ENCODE measurements at places on chromosomes 12 and 14.

GRCh38 chr12:116152268-116152667 is 125.2 kb downstream of the MED13L start:
- no peak for DNase-seq

- DNase-seq, result no peak
Observed at GRCh38 chr14:36517242-36518030, 2.6 kb downstream of the NKX2-1 start.

- DNase-seq, result no peak
Observed at GRCh38 chr12:68069275-68069674, 80.0 kb downstream of the IFNG-AS1 start.

- DNase-seq, result no peak
Observed at GRCh38 chr14:67541448-67542387, 8.6 kb downstream of the PLEKHH1 start.

- DNase-seq, result no peak
Observed at GRCh38 chr12:57473886-57474285, 5.8 kb downstream of the ARHGAP9 start.

GRCh38 chr12:109910969-109911348 is 10.9 kb downstream of the TCHP start:
- DNase-seq, result no peak

- DNase-seq, result no peak
Observed at GRCh38 chr12:2627835-2628191, 167.0 kb upstream of the FKBP4 start.

DNA sequence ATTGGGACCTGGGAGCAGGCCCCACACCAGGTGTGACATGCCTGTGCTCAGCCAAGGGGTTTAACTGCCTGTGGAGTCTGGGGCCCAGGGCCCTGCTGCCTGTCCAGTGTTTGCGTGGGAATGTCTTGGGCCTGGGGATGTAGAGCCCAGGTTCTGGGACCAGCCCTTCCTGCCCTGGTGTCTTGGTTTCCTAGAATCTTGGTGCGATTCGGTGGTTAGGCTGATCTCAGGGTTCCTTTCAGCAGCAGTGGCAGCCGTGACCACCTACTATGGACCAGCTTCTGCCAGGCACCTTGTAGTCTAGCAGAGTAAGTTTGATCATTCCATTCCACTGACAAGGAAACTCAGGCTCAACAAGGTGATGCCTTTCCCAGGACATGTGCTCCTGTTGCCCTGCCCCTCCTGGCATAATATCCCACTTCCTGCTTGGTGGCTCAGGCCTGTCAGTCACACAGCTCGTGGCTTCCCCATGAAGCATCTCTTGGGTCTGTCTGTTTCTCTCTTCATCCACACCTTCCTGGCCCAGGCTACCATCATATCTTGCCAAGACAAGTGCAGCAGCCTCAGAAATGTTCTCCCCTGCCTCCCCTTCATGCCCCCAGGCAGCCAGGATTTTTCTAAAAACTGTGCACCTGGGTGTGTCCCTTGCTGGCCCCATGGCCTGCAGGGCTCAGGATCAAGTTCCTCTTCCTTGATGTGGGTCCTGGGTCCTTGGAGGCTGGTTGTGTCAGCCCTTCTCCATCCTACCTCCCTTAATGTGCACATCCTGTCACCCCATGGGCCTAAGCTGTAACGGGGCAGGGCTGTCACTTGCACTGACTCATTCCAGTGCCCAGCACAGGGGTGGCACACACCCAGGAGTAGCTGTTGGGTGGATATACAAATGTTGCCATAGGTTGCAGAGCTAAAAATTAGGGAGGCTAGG is 101.6 kb downstream of the SLC25A47 start:
- no peak for DNase-seq

GRCh38 chr12:25840678-25841465 is 117.6 kb upstream of the RASSF8 start:
- DNase-seq, result no peak

DNA sequence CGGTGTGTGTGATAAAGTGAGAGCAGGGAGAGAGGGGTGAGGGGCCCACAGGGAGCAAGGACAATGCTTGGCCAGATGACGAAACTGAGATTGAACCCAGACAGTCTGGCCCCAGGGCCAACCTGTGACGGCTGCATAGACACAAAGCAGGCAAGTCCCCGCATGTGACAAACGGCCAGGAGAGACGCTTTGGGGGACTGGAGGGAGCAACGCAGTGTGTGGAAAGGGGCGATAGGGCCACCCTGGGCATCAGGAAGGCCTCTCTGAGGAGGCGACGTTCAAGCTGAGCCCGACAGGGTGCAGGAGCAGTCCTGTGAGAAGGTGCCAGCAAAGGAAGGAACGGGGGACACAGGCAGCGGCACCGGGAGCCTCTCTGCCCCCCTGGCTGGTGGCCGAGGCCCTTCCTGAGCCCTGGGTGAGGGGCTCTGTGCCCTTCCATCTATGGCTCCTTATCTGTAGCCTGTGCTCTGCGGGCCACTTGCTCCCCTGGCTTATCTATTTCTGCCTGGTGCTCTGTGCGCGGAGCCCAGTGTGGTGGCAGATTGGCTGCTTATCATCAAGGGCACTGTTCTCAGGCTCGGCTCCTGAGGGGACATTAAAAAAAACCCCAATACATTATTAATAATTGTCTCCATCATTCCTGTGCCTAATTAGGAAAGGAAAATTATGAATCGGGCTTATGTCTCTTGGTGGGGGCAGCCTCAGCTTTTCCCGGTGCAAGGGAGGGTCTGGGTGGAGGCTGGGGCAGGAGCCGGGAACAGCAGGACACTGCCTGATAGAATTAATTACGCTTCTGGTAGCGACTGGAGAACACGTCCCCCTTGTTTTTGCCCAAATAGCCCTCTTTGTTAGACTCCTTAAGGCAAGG is 39.8 kb downstream of the PRIMA1 start:
- no peak for DNase-seq

DNA sequence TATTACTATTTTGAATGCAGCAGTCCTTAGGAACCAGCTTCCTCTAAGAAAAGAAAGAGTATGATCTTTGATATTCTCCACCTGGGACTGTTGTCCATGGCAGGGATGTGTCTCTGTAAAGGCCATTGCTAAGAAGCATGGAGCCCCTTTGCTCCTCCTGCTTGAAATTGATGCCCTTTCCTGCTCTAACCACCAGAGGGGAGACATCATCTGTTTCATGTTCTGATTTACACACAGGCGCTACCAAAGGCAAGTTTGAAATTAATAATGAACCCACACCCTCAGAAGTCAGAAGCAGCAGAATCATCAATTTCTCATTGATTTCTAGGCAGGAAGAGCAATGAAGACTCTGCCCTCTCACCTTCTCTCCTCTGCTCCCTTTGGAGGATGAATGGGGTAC is 253.8 kb downstream of the RMST start:
- no peak for DNase-seq

GRCh38 chr12:61896436-61896835 is 363.8 kb upstream of the USP15 start:
- DNase-seq, result no peak

DNA sequence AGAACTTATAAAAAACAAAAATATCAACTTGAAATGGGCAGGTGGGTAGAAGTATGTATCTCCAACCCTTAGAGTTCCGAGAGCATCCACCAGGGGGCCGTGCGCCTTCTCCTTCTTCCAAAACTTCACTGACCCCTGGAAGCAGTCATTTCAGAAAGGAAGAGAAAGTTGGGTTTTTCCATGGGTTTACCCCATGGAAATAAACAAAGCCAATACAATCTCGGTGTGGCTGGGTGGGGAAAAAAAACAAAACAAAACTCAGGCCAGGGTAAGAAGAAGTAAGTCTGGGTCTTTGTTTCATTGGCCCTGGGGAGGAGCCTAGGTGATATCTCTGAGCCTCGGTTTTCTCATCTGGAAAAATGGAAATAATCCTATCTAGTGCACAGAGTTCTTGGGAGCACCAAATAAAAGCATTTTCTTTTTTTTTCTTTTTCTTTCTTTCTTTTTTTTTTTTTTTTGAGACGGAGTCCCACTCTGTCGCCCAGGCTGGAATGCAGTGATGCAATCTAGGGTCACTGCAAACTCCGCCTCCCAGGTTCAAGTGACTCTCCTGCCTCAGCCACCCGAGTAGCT is 33.6 kb upstream of the HNF1A start:
- peak; percentile 62 for DNase-seq

GRCh38 chr12:112190231-112191025 is 65.1 kb downstream of the TRAFD1 start:
- no peak for DNase-seq

DNA sequence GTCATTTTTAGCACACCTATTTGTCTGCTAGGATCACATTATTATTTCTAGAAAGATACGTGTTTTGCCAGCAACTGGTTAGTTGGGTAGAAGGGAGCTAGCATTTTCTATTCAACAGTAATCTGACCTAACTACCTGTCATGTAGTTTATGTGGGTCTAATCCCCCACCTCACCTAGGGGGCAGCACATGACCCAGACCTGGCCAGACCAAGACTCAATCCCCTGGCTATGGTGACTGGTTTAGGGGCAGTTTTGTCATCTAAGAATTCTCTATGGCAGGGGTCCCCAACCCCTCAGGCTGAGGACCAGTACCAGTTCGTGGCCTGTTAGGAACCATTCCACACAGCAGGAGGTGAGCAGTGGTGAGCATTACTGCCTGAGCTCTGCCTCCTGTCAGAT is 29.5 kb upstream of the EVL start:
- DNase-seq, result no peak

- no peak for DNase-seq
Observed at GRCh38 chr12:67752226-67752732, 103.7 kb downstream of the DYRK2 start.

DNA sequence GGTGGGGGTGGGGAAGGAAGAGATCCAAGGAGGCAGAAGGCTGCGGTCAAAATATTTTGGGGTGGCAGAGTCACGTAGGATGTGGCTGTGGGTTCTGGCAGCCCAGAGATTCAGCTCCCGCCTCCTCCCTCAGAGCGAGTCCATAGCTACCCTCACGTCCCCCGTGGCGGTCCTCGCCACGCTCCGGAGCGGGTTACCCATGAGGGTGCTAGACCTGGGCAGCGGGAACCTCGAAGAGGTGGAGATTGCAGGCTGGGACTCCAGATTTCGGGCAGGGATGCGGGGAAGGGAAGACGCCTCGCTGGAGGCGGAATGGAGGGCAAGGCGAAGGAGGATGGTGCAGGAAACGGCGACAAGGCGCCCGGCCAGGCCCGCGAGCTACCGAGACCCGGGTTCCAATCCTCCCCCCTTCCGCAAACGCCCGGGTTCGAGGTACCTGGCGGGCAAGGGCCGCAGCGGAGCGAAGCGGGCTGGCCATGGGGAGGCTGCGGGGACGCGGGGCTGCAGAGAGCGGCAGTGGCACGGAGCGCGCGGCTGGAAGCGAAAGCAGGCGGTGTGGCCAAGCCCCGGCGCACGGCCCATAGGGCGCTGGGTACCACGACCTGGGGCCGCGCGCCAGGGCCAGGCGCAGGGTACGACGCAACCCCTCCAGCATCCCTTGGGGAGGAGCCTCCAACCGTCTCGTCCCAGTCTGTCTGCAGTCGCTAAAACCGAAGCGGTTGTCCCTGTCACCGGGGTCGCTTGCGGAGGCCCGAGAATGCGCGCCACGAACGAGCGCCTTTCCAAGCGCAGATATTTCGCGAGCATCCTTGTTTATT is 46.2 kb downstream of the BCAT1 start:
- DNase-seq, result no peak

DNA sequence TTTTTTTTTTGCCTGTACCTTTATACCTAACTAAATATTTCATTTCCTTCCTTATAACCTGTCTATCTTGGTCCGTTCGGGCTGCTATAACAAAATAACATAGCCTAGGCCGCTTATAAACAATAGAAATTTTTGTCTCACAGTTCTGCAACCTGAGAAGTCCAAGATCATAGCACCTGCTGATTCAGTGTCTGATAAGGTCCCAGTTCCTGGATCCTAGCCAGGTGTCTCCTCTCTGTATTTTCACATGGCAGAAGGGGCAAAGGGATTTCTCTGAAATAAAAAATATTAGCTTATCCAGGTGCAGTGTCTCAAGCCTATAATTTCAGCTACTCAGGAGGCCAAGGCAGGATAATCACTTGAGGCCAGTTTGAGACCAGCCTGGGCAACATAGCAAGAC is 1046.6 kb upstream of the USP15 start:
- DNase-seq, result no peak

DNA sequence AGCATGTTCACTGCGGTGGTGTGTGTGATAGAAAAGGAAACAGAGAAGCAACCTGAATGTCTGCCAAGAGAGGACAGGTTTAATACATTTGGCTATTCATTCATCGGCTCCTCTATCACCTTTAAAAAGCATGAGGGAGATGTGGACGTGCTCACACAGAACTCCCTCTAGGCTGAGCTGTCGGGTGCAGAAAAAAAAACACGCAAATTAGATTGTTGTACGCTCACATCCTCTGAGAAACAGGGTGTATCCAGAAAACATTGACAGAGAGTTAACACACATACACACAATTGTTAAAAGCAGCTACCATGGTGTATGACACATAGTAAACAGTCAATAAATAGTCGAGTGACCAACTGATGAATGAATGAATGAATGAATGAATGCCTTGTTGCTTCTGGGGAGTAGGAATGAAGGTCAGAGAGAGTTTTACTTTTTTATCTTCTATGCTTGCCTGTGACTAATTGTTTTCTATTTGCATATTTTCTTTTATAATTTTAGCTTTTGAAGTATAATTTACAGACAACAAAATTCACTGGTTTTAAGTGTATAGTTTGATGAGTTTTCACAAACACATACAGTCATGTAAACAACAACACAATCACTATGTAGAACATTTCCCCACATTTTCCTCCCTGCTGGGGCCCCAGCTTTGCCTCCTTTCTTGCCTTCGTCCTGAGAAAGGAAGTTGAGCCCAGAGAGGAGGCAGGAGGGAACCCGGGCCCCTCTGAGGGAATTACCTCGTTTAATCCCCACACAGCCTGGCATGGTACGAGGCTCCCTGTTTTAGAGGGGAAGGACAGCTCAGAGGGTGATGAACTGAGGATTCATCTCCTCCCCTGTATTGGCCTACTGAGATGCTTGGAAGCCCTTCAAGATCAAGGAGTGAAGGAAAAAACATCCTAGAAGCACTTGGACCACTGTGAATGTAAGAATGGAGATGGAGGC is 19.7 kb upstream of the FAM222A start:
- DNase-seq, result no peak

DNA sequence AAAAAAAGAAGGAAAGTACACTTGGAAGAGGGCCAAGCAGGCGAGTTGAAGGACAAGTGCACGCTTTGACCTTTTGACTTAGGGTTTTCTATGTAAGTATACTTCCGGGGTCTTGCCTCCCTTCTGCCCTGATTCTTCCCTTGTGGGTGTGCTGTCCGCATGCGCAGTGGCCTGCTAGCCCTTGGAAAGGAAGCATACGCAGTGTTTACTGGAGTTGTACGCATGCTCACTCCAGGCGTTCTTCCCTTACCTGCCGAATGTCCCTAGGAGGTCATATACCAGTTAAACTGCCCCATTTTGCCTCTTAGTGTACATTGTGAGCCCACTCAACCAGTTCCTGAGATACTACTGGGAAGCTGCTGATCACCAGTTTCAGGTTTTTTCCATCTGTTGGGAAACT is 15.7 kb upstream of the DDHD1 start:
- no peak for DNase-seq

GRCh38 chr12:110338754-110339153 is 57.7 kb downstream of the ATP2A2 start:
- DNase-seq, result no peak
